Central memory CD8-positive, alpha-beta T cell (primary cell): ENCODE measurements at places on chromosomes 5 and 9.

DNA sequence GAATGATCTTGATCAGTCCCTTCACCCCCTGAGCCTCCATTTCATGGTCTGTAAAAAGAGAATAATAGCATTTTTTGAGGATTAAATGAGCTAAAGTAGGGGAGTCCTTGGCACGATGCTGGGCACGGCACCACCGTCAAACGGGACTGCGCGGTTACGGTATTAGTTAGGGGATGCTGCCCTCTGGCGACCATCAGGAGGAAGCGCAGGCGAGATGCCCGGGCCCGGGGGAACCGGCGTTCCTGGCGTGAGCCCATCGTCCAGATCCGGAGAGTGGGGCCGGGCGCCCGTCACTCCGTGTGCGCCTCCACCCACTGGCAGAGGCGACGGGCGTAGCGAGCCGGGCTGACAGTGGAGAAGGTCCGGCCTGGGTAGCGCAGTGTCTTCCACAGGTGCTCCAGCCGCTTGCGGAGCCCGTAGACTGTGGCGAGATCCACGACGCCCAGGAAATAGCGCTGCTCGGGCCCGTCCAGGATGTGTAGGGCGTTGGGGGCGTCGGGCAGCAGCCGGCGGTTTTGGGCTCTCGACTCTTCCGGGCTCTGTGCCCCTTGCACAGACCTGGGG is 4.8 kb upstream of the ST6GALNAC4 start:
- H3K27me3 ChIP-seq = peaks cover 19% of the 10 kb centered on the region
- H3K36me3 ChIP-seq = peaks cover 13% of the 10 kb centered on the region
- peak overlapping the region; percentile 57 for H3K27ac ChIP-seq
- H3K4me1 ChIP-seq = peaks cover 31% of the 10 kb centered on the region
- peak; percentile 86 for DNase-seq

DNA sequence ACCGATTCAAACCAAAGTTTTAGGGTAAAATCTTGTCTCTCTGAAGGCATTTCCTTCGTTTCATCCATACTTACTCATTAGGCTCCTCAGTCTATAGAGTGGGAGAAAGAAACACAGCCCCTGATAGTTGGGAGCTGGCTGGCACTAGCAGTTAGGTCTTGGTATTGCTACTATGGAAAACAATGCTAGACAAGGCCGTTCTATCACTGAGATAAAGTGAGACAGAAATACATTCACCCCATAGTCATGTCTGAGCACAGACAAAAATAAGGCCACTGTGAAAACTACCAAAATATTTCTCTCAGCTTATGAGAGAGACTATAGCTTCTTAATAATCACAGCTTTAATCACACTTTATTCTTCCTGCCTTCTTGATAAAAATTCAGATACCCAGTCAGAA is 28.7 kb upstream of the KCNV2 start:
- no peaks in the 10 kb centered on the region for H3K36me3 ChIP-seq
- H3K4me3 ChIP-seq = no peak overlapping the region
- no peaks in the 10 kb centered on the region for H3K4me1 ChIP-seq
- H3K27ac ChIP-seq = no peak overlapping the region
- DNase-seq = no peak

GRCh38 chr9:89576404-89576839 is 28.4 kb upstream of the GADD45G start:
- peaks cover 17% of the 10 kb centered on the region for H3K4me1 ChIP-seq
- H3K36me3 ChIP-seq = no peaks in the 10 kb centered on the region
- no peak overlapping the region for H3K27ac ChIP-seq
- H3K27me3 ChIP-seq = peaks cover 83% of the 10 kb centered on the region
- H3K4me3 ChIP-seq = no peak overlapping the region
- DNase-seq = no peak

- H3K27ac ChIP-seq = no peak overlapping the region
- no peak for DNase-seq
- peaks cover 38% of the 10 kb centered on the region for H3K4me1 ChIP-seq
- no peaks in the 10 kb centered on the region for H3K27me3 ChIP-seq
- H3K36me3 ChIP-seq = peaks cover 1% of the 10 kb centered on the region
- H3K4me3 ChIP-seq = no peak overlapping the region
These were observed 278.3 kb upstream of the PTGER4 start for GRCh38 chr5:40401284-40402006.

GRCh38 chr5:136754216-136754615 is 388.9 kb upstream of the TRPC7 start:
- peaks cover 26% of the 10 kb centered on the region for H3K27me3 ChIP-seq
- H3K4me1 ChIP-seq = no peaks in the 10 kb centered on the region
- no peaks in the 10 kb centered on the region for H3K36me3 ChIP-seq
- H3K27ac ChIP-seq = no peak overlapping the region
- DNase-seq = no peak

DNA sequence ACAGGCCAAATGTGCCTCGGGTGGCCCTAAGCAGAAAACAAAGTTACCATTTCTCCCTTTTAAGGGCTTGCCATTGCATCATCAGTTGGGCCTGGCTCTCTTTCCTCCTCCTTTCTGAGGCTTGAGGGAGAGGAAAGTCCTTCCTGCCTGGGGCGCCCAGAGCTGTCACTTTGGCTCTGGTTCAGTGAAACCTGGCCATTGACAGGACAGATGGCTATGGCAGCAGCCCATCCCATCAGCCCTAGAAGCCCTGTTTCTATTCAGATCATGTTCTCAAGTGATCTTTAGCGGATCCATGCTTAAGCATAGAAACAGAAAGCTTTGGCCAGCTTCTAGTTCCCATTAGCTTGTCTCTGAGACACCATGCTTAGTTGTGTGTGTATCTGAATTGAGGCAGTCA is 293.4 kb downstream of the YTHDC2 start:
- H3K27me3 ChIP-seq = no peaks in the 10 kb centered on the region
- H3K4me1 ChIP-seq = no peaks in the 10 kb centered on the region
- H3K27ac ChIP-seq = no peak overlapping the region
- H3K36me3 ChIP-seq = peaks cover 3% of the 10 kb centered on the region

DNA sequence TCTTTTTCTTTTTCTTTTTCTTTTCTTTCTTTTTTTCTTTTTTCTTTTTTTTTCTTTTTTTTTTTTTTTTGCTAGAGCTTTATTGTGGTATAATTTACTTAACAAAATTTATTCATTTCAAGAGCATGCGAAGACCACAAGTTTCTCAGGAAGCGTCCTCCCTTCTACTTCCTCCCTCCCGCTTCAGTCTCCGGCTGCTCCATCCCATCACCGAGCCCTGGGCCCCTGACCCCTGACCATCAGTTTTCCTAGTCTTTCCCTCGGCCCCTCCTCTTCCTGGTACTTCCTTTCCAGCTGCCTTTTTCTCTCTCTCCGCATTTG is 34.7 kb downstream of the C9orf152 start:
- peaks cover 9% of the 10 kb centered on the region for H3K27me3 ChIP-seq
- H3K27ac ChIP-seq = peak overlapping the region; percentile 63
- no peaks in the 10 kb centered on the region for H3K36me3 ChIP-seq
- H3K4me1 ChIP-seq = peaks cover 7% of the 10 kb centered on the region
- H3K4me3 ChIP-seq = peak overlapping the region; percentile 48

GRCh38 chr5:43649256-43649655 is 46.3 kb downstream of the NNT start:
- no peak for DNase-seq
- no peak overlapping the region for H3K4me3 ChIP-seq
- H3K4me1 ChIP-seq = no peaks in the 10 kb centered on the region
- H3K27ac ChIP-seq = no peak overlapping the region

DNA sequence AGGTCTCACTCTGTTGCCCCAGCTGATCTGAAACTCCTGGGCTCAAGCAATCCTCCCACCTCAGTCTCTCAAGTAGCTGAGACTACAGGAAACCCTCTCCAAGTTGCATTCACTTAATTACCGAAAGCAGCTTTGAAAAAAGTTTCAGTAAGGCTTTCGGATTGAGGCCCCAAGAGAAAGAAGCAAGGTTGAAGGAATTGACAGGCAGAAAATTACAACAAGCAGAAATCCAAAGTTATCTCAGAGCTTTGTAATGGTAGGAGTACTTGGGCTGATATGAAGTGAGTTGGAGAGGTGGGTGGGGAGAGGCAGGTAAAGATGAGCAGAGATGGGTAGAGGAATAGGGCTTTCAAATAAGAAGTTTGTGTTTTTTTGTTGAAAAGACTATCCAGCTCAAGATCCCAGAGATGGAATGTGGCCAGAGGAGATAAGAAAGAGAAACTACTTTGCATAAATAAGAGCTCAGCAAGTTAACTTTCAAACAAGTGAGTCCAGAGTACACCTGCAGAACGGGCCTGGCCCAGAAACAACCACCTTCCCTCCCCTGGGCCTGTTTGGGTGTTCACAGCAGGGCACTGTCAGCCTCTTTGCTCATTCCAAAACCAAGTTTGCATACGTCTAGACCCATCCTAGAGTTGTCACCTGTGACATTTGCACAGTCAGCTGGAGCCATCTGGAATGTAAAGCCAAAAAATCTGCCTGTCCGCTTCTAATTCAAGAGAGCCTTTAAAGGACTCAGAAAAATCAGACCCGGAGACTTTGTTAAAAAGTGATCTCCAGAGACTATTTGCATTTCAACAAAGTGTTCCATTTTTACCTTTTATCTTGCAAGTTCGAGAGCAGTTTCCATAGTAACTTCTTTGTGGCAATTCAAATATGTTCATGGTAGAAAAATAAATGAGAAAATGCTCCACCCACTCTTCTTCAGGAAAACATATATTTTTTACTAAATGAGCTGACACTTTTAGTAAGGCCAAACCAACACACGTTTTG is 2.2 kb upstream of the CLINT1 start:
- no peak overlapping the region for H3K4me3 ChIP-seq
- no peak overlapping the region for H3K27ac ChIP-seq
- H3K27me3 ChIP-seq = no peaks in the 10 kb centered on the region
- peaks cover 10% of the 10 kb centered on the region for H3K36me3 ChIP-seq
- DNase-seq = no peak

DNA sequence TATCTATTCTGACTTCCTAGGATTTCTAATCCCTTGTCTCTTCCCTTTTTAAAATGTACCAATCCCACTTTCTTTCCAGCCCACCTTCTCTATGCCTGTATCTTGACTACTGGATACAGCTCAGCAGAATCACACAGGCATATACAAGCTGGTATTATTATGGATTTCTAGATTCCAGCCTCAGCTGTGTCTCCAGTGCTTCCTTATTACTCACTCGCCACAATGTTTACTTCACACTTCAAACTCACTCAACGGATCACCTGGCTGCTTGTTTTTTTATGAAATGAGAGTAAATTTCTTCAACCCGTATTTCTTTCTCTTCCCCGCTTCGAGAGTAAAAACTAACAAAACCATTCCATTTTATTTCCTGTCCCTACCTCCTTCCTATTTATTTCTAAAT is 38.8 kb downstream of the CWC27 start:
- H3K27me3 ChIP-seq = no peaks in the 10 kb centered on the region
- H3K36me3 ChIP-seq = peaks cover 7% of the 10 kb centered on the region
- no peak overlapping the region for H3K4me3 ChIP-seq
- no peaks in the 10 kb centered on the region for H3K4me1 ChIP-seq
- no peak overlapping the region for H3K27ac ChIP-seq

DNA sequence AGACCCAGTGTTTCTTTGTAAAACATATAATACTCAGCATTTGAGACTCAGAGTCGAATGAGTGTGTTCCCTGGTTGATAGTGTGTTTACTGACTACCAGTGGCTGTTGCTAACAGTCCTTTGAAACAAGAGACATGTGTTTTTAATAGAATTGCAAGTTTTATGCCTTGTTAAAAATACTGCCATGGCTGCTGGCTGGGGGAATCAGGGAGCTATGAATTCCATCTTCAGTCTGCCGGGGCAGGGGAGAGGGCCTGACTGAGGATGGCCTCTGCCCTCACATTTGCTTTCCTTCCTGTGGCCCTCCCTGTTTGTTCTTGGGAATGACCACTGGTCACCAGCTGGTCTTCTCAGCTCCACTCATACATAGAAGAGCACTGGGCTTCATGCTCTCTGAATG is 63.8 kb downstream of the PDZD2 start:
- H3K27me3 ChIP-seq = peaks cover 32% of the 10 kb centered on the region
- H3K36me3 ChIP-seq = no peaks in the 10 kb centered on the region
- no peaks in the 10 kb centered on the region for H3K4me1 ChIP-seq
- no peak overlapping the region for H3K4me3 ChIP-seq
- H3K27ac ChIP-seq = no peak overlapping the region

DNA sequence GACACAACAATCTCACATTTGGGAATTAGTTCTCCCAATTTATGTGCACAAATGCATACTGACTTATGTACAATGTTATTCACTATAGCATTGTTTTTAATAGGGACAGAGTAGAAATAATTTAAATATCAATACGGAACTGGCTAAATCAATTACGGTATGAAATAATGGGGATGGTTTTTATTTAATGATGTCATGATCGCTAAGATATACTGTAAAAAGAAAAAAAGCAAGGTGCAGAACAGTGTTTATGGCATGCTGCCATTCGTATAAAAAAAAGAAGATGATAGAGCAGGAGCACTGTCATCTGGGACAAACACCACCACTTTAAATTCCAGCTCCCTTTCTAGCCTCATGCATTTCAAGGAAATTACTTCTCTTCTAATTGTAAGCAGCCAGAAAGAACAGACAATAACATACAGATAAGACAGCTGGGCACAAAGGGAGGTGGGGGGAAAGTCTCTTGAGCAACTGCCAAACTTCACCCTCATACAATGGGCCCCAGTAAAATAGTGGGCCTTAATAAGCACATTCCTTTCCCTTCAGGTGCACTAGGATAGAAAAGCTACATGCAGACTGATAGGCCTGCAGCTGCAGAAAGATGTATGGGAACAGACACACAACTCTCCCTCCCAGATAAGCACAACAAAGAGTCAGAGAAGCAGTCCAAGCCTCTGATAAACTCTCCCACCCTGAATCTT is 8.4 kb downstream of the SREK1IP1 start:
- no peak for DNase-seq
- no peak overlapping the region for H3K4me3 ChIP-seq
- H3K4me1 ChIP-seq = peaks cover 35% of the 10 kb centered on the region
- H3K27ac ChIP-seq = no peak overlapping the region
- peaks cover 6% of the 10 kb centered on the region for H3K36me3 ChIP-seq
- H3K27me3 ChIP-seq = no peaks in the 10 kb centered on the region

DNA sequence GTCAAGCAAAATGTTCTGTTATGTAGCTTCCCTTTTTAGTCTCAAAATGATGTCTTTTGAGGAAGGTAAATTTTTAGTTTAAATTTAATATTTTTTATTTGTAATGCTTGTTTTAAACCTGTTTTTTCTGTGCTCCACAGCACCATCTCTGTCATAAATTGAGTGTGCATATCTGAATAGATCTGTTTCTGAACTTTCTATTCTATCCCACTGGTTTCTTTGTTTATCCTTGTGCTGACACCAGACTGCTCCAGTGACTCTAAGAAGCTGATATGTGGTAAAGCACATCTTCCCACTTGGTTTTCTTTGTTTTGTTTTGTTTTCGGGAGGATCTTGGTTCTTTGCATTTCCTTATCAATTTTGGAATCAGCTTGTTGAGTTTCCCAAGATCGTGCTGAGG is 7.1 kb upstream of the RNF145 start:
- H3K27ac ChIP-seq = no peak overlapping the region
- H3K4me3 ChIP-seq = no peak overlapping the region
- H3K36me3 ChIP-seq = no peaks in the 10 kb centered on the region
- peaks cover 6% of the 10 kb centered on the region for H3K4me1 ChIP-seq
- H3K27me3 ChIP-seq = no peaks in the 10 kb centered on the region
- DNase-seq = no peak

GRCh38 chr9:115208501-115208900 is 90.5 kb upstream of the TNC start:
- H3K27me3 ChIP-seq = peaks cover 66% of the 10 kb centered on the region
- no peak for DNase-seq
- H3K4me1 ChIP-seq = no peaks in the 10 kb centered on the region

GRCh38 chr5:103260951-103261350 is 2.4 kb downstream of the MACIR start:
- H3K27ac ChIP-seq = no peak overlapping the region
- DNase-seq = no peak
- peaks cover 22% of the 10 kb centered on the region for H3K4me1 ChIP-seq
- peaks cover 2% of the 10 kb centered on the region for H3K36me3 ChIP-seq
- H3K27me3 ChIP-seq = peaks cover 5% of the 10 kb centered on the region
